Esophagus muscularis mucosa (tissue), 4 donors: ENCODE measurements at places on chromosomes 2 and 18. TPM values are rescaled to one million over a fixed set of nuclear protein-coding genes. Genes with fewer than 3 reads are reported as not detected.

Gene MBOAT2
- 19.4 TPM for total RNA-seq

Gene CCDC85A
- total RNA-seq, result 5.8 TPM

Gene SLC9A4
- not detected for total RNA-seq

Gene ZSWIM2
- total RNA-seq, result not detected

Gene GAD1
- total RNA-seq, result not detected

GRCh38 chr2:48467637-48468036, 62.3 kb upstream of the STON1 start:
- DNase-seq, result no peak

DNA sequence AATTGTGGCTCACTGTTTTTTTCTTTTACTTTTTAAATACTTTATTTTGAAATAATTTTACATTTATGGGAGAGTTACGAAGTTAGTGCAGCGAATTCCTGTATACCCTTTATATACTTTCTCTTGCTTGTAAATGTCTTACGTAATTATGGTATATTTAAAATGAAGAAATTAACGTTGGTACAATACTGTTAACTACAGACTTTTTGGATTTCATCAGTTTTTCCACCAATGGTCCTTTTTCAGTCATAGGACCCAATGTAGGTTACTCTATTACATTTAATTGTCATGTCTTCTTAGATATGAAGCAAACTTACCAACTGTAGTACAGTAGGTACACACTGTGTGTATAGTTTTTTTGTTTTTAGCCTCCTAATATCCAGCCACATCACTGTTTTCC, 76.3 kb downstream of the BOLA3 start:
- no peak for DNase-seq

GRCh38 chr2:210264282-210264681, 39.0 kb upstream of the ACADL start:
- DNase-seq, result no peak

DNA sequence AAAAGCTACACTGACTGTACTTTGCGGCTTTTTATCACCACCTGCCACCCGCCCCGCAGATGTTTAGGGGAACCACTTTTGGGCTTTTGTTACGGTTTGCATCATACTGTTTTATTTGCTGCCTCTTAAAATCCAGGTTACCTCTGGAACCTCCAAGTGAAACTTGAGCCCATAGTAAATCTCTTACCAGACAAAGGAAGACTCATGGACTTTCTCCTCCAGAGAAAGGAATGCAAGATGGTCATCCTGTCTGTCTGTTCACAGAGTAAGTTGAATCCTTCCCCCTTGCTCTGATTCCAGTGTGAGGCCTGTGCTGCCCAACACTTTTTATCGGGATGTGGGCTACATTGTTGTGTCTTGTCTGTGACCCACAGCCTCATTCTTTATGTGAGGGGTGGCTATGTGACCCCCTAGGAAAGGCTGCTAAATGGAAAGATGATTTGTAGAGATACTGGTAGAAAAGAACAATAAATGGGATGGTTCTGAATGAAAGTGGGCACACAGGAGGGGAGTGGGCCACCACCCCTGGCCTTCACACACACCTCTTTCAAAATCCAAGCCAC, 23.3 kb downstream of the RMC1 start:
- no peak for DNase-seq

DNA sequence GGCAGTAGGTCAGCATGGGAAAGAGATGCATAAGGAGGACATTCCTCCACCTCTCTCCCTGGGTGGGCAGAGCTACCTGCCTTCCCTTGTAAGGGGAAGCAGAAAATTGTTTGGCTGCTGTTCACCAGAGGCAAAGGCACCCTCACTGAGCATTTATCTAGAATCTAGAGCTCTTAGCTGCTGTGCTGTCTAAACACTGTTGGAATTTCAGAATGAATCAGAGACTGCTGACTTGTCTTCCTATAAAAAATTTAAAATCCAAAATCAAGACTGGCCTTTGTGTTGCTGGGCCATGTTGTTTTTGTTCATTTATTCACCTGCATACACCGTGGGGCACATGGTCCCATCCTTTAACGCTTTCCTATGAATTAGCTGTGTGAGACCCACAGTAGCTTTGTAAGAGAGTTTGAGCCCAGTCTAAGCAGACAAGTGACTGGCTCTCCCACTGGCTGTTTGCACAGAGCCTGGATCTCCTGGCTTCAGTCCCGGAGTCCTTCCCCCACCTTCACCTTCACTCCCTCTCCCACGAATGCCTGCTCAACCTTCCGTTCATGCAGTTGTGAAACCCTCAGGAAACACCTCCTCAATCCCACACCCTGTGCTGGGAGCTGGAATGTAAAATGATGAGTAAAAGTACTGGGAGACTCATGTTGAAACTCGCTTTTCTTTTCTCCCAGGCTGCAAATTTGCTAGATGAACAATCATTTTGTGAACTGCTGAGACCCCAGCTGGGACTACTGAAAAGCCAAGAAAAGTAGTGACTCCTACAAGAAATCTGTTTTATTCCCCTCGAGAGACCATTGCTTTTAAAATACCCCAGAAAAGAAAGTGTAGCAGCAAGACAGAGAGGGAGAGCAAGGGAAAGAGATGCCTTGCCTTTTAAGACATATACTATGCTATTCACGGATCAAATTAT, 76.2 kb downstream of the FAM168B start:
- peak; percentile 90 for DNase-seq

GRCh38 chr2:203637471-203638167, 68.8 kb upstream of the CD28 start:
- DNase-seq, result no peak

GRCh38 chr2:10900216-10901109, 11.3 kb upstream of the KCNF1 start:
- no peak for DNase-seq

GRCh38 chr2:44510246-44510645, 148.5 kb downstream of the CAMKMT start:
- no peak for DNase-seq

DNA sequence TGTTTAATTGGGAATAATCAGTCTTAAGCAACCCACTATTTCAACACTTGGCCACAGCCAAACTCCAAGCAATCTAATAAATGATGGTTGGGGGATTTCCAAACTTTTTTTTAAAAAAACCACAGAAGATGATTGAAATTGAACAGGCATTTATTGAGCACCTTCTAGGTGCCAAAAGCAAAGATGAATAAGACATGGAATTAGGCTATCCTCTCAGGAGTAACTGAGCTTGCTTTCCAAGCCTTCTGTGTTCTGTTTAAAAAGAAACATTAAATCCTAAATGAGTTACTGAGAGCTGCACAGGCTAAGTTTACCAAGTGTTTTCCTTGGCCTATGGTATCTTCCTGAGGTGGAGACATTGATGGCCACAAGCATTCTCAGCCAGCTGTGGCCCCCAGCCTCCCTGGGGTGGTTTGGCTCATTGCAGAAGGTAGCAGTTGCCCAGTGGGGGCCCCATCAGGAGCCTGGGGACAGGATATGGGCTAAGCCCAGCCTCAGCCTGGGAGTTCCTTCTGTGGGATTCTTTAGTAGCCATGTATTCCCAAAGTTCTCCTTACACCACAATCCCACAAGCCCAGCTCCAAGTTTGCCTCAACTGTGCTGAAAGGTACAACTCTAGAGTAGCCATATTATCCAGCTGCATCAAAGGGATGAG, 174.3 kb downstream of the C1D start:
- no peak for DNase-seq

GRCh38 chr2:115684345-115684744, 1241.9 kb downstream of the DPP10 start:
- DNase-seq, result no peak

DNA sequence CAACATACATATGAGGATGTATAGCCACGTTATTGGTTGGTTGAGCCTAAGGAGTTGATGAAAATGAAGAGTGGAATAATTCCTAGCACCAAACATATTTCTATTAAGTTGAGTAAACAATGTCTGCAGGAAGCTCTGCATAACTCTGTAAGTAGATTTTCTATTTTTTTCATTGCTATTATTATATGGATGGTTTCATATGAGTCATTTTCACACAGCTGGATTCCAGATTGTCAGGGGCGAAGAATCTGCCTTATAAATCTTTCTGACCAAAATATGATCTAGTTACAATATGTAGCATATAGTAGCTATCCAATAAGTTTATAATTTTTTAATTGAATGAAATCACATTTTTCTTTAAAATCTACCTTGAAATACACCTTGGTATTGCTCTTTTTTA, 468.0 kb upstream of the PKDCC start:
- no peak for DNase-seq
